ENCODE measurements at places on chromosomes 11 and 22.

DNA sequence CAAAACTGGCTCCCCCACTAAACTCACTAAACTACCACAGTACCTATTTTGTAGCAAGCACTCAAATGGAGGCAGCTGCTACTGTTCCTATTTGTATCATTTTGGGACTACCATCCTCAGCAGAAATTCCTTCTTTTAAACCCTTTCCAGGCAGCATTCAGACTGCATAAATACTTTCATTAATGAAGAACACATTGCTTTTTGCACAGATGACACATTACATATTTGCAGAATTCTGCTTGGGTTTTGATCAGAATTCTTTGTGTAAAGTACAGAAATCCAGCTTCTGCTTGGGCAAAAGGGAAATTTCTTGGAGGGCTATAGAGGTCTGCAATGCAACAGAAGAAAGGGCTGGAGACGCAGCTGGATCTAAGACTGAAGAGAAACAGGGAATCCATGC is 24.2 kb downstream of the RBX1 start:
- no peak for DNase-seq

DNA sequence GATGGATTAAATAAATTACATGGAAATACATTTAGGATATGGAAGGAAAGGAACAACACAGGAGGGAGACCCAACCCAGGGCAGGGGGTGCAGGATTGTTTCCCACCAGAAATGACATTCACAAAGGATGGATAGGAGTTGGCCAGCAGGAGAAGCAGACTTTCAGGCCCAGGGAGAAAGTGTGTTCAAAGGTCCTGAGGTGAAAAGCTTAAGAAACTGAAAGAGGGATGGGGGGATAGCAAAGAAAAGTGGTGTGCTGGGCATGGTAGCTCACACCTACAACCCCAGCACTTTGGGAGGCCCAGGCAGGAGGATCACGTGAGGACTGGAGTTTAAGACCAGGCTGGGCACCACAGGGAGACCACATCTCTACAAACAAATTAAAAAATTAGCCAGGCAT is 16.6 kb upstream of the ADA2 start:
- DNase-seq: no peak

- no peak for DNase-seq
Observed at GRCh38 chr11:133833898-133834681, 11.2 kb downstream of the SPATA19 start.

DNA sequence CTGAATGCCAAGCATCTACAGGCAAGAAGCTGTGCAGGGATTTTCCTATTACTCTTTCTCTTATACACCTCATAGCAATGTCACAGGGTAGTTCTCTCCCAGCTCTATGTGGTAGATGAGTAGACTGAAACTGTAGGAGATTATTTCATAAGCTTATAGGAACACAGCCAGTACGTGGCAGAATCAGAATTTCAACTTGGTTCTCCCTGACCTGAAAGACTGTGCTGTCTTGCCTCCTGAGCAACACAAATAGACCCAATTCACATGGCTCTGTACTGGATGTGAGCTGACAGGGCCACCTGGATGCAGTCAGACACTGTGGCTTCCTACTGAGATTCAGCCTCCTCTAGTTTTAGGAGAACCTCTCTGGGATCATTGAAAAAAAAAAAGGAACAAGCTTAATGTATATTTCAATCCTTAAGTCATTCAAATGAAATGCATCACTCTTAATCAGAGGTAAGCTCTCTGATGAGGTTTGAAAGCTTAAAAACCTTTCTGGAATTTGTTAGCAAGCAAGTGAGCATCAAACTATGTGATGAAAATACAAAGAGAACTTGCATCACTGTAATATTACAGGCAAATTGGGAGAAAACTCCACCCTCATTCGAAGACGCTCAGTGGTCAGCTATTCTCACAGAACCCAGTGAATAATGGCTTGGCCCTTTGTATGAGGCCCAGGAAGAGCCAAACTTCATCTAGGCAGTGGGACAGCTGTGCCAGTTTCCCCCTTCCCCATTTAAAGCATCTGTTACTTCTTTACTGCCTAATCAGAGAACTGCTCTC is 1039.3 kb downstream of the NTM start:
- no peak for DNase-seq

DNA sequence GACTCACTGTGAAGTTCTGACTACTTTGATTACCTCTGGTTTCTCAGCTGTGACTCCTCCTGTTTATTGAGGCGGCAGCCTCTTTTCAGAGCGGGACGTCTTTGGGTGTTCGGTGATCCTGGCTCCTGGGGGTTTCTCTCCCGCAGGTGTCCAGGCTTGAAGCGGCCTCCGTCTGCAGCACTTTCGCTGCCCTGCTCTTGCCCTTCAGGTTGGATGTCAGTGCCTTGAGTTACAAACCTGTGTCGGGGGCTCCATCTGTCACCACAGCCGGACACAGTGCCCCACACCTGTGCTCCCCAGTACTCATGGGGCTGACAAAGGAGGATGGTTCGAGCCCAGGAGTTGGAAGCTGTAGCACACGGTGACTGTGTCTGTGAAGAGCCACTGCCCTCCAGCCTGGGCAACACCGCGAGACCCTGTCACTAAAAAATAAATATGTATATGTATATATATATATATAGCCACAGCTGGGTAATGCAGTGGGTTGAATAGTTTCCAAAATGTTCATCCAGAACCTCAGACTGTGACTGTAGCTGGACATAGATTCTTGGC is 104.1 kb downstream of the BRD1 start:
- no peak for DNase-seq

DNA sequence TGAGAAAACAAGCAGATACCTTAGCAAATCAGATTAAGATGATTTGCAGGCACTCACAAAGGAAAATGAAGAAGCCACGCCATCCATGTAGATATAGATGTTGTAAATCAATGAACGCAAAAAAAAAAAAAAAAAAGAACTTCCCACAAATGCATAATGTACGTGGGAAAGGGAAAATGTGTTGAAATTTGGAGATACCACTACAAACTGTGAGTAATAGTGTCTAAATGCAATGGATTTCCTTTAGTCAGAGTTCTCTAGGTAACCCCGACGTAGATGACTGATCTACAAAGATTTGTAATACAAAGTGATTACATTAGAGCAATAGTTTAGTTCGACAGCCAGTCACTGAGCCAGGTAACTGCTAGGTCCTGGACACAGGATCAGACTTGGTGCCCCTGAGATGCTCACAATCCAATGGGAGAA is 783 bp upstream of the ANKRD54 start:
- DNase-seq: no peak

DNA sequence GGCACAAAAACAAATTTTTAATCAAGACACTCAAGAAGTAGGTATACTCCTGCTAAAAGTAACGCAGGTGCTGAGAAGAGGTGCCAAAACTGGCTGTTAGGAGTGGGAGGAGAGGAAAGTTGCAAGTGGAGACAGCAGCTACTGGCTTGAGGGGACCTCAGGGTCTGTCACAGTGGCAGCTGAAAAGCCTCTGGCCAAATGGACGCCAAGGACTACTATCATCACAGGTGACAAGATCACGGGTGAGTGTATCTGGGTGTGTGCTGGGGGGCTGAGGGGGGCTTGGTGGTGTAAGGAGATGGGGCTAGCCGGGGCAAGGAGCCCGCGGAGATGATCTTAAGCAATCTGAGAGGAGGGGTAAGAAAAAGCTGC is 687 bp downstream of the ZNF202 start:
- no peak for DNase-seq

- DNase-seq: no peak
Observed at GRCh38 chr11:15223318-15223717, 108.6 kb downstream of the INSC start.

- no peak for DNase-seq
Observed at GRCh38 chr11:130710021-130710420, 206.3 kb downstream of the SNX19 start.

DNA sequence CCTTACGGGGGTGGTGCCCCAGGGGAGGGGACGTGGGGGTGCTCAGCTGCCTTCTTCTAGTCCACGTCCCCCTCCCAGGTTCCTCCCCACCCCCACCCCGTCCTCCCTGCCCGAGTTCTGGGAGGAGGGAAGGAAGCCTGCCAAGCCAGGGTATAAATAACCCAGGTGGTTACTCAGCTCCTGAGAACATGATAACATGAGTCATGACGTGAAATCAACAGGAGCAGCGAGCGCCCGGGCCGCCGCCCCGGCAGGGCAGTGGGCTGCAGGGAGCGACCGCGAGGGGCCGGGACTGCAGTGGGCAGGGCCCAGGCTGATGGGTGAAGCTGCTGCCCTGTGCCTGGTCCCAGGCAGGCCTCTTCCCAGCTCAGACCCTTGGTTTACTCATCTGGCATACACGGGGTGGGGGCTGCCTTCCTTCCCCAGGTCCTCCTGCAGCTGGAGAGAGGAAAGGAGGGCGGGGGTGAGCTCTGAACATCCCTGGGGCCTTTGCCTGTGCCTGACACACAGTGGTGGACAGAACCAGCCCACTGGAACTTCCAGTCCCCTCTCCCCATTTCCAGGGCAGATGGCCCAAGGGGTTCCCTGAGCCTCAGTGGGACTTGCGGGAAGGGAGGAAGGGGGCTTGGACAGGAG is 8.8 kb upstream of the PDGFB start:
- no peak for DNase-seq

GRCh38 chr11:8100605-8101004 is 19.6 kb downstream of the TUB start:
- no peak for DNase-seq

DNA sequence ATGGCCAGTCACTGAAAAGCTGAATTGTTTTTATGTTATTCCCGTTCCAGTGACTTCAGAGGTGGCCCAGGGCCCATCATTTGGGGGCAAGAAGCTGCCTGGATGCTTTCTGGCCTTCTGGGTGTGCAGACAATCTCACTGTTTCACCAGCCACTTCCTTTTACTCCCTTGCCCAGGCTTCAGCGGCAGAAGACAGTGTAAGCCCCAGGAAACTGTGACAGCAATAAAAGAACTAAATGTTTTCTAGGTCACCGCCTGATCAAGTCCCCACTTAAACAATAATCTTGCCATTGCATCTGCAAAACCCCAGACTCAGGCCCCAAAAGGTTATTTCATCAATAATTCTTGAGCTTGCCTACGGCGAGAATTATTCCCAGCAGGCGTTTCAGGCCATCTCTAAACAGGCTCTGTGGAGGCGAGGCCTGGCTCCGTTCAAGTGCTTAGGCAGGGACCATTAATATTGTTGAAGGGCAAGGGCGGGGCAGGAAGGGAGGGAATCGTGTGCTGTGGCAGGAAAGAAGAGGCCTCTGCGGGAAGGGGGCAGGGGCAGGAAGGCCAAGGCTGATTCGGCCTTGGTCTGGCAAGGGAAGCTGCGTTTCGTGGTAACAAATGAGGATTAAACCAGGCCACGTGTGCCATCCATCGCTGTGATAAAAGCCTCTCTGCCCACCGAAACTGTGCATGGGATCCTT is 252.3 kb downstream of the KIRREL3 start:
- DNase-seq: no peak

GRCh38 chr11:130470832-130471706 is 22.6 kb downstream of the ADAMTS15 start:
- DNase-seq: no peak

DNA sequence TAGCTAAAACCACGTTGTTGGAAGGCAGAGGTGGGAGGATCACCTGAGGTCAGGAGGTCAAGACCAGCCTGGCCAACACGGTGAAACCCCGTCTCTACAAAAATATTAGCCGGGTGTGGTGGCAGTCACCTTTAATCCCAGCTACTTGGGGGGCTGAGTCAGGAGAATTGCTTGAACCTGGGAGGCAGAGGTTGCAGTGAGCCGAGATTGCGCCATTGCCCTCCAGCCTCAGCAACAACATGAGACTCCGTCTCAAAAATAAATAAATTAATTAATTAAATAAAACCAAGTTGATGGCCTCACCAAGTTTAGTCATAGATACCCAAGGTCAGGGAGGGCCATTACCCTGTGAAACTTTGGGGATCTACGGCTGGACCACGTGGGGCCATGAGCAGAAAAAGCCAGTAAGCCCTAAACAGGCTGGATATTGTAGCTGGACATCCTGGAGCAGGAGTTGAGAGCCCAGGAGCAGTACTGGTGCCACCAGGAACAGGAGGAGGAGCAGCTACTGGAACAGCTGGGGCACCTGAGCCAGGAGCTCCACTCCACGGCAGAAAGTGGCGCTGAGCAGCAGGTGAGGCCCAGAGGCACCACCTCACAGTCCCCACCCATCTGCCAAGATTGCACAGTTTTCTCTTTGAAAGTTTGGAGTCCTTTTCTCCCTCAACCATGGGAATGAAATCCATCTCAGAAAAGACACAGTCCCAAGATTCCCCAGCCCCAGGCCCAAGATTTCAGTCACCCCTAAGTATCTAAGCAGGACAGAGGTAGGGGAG is 50.5 kb downstream of the BTG4 start:
- no peak for DNase-seq

DNA sequence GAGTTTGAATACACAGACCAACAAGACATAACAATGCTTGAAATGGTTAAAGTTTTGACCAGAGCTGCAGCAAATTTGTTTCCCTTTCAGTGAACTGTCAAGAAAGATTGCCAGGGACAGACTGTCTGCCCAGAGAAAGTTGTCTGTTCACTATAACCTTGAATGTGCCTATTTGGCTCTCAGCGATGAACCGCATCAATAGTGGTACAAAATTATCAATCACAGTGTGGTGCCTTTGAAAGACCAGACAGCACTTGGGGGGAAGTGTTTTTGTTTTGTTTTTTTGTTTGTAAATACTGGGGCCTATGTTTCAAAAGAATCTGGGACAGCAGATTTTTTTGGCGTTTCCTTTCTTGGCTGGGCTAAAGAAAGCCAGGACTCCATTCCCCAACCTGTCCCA is 123.1 kb downstream of the CD44 start:
- no peak for DNase-seq

DNA sequence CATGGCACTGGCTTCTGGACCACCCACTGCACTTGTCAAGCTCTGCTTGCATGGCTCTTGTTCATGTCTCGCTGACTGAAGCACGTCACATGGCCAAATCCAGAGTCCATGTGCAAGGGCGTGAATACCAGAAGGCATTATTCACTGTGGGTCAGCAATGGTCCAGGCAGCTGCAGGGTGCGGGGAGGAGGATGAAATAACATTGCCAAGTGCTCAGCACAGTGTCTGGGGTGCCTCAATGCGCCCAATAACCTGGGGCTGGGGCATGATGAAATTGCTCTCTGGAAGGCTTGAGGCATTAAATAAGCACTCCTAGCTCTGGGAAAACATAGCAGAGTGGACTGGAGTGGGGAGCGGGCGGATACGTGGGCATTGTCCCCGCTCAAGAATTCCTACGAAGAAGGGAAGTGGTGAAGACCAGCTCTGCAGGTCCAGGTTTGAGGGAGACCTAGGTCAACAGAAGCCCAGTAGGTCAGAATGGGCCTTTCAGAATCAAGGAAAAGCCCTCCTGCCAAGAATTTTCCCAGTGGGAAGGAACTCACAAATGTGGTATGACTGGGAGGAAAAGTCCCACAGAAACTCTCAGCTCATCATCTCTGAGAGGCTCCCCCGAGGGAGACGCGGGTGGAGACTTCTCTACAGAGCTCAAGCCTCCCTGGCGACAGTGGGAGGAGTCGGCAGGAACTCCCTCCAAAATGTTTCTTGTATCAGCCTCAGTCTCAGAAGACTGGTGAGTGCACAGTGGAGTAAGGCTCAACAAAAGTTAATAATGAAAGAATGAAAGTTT is 15.3 kb upstream of the ACCSL start:
- DNase-seq: no peak

DNA sequence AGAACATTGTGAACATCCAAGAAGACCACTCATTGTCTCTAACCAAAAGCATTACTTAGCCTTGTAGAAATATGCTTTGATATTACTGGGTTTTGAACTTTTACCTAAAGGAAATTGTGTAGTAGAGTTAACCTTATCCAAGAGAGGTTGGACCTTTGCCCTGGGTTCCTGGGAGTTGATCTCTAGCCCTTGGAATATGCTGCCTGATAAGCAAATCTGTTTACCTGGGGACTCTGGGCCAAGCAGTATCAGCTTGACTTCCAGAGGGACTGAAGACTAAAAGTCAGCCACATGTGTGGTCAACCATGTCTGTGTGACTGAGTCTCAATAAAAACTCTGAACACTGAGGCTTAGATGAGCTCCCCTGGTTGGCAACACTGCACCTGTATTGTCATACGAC is 44.1 kb upstream of the CWF19L2 start:
- no peak for DNase-seq

Data from effector memory CD8-positive, alpha-beta T cell (primary cell).